ENCODE measurements at places on chromosomes 4 and X. TPM values are rescaled to one million over a fixed set of nuclear protein-coding genes. Genes with fewer than 3 reads are reported as not detected.
A peak's percentile ranks its signal among the peaks of the same experiment; 100 is the strongest.

Gene CACNA1F
- 0.42 TPM for total RNA-seq

Gene PPP1R2C
- total RNA-seq, result not detected

Gene SHROOM4
- total RNA-seq, result 16.4 TPM

Gene HPGD
- 9.7 TPM for total RNA-seq

Gene XG
- 5.9 TPM for total RNA-seq

Gene ARR3
- not detected for total RNA-seq

Gene CNKSR2
- total RNA-seq, result 1.6 TPM

- no peak for DNase-seq
These were observed 278.4 kb upstream of the AGTR2 start for GRCh38 chrX:115892056-115892708.

DNA sequence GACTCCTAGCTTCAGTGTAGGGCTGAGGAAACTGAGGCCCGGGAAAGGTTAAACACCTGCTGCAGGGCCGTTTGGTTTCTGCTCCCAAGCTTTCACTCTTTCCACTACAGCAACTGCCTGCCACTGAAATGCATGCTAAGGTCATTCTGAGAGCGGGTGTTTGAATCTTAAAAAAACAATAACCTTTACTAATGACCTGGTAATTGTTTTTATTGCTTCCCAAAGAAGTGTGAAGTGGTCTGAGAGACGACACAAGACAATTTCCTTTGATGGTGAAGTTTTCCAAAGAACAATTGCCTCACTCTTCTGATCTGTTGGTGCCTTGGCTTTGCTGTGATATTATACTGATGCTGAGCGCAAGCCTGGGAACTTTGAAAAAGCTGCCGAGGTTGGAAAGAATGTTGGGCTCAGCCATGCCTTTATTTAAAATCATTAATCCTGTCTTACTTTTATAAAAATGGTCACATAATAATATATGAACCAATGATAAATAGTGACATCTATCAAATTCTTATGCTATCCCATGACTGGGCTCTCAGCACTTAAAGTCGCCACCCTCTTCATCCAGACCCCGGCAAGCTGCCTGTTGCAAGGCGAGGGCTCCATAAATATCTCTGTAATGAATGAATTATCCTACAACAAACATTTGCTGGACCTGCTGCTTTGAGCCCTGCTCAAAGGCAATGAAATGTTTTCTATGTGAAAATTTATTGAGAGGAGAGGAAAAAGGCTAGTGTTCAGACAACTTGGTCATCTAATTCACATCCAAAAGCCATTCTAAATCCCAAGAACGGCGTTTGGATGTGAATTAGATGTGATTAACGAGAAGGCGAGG lies 67.8 kb upstream of the SOD3 start:
- DNase-seq, result no peak

DNA sequence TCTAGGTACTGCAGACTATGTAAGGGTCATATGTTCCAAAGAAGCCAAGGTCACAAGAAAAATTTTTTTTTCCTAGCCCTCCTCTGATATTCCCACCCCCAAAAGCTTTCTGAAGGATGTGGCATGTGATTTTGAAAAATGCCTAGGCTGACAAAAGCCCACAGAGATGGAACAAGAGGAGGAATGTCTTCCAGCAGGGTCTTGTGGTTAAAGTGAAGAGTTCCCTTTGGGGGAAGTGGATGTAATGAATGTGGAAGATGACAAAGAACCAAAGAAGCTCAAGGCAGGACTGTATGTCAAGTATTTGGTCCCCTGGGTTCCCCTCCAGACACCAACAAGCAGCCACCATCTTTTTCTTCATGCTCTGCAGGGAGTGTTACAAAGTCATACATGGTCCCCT lies 268.8 kb downstream of the BCOR start:
- DNase-seq, result no peak

DNA sequence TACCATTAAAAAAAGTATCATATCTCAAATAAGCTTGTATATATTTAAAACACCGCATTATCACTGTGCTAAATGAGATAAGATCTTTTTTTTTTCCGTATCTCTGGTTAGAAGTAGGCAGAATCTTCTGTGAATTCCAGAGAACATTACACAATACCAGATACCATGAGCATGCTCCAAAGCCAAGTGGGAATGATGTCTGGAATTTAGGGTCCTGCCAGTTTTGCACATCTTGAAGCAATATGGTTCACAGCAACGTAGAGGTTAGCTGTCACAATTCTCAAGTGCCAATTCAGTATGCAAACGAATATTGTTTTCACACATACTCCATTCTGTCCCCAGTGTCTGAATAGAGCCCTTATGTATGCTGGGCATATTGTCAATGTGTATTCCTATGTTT lies 127.5 kb upstream of the NEIL3 start:
- no peak for DNase-seq

DNA sequence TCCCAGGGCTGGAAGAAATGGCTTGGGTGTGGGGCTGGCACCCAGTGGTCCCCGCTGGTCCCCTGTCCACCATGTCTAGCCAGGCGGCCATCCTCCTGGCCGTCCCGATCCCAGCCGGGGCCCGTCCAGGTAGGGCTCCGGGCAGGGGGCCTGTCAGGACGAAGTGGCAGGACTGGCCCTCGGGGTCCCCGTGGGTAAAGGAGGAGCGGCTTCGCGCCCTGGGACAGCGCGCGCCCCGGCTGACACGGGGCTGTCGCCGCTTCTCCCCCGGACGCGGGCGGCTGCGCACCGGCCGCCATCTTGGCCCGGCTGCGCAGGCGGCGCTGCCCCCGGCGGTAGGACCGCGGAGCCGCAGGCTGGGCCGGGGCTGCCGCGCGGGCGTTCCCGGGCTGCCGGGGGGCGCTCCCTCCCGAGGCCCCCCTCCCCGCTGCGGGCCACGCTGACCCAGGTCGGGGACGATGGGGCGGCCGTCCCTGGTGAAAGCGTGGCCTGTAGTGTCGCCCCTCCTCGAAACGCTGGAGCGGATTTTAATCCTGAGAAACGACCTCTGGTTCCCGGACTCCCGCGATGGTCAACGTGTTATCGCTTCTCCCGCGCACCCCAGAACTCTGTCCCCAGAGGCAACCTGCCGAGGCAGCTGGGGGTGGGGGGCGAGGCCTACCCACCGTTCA lies 60.4 kb upstream of the BCOR start:
- DNase-seq, result peak; percentile 45

GRCh38 chr4:143782521-143782920 lies 82.0 kb upstream of the FREM3 start:
- DNase-seq, result no peak

DNA sequence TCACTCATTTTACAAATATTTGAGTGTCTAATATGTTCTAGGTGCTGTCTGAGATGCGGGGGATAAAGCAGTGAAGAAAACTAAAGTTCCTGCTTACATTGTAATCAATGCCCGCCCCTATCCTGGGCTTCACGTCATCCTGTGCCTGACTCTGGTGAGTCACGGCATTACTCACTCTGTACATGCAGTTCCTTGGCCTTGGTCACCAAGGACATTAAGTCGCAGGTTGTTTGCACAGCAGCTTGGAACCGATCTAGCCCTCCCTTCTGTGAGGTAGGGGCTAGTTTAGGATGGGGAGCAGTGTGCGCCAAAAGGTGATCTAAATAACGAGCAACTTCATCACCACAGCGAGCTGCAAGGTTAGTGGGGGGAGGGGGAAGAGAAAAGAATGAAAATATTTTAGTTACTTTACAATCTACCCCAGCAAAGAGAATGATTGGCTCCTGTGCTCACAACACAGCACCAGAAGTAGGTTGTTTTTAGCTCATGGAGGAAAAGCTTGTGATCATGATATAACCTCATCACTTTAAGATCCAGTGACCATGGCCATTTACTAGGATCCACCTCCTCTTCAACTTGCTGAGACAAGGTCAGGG lies 48.0 kb upstream of the HDAC8 start:
- DNase-seq, result peak; percentile 80

GRCh38 chrX:69203638-69204037 lies 38.4 kb upstream of the PJA1 start:
- peak; percentile 4 for DNase-seq

DNA sequence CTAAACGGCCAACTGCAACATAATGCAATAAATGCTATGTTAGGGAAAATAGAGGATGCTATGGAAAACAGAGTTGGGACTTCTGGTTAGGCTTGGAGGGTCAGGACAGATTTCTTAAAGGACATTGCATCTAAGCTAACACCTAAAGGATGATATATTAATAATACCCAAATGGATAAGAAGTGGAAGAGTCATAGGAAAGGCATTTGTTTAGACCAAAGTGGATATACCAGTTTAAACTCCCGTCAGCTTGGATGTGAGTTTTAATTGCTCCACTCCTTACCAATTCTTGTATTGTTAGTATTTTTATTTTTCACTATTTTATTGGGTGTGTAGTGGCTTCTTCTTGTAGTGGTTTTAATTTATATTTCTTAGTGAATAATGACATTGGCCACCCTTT lies 93.9 kb downstream of the PTPN13 start:
- no peak for DNase-seq

DNA sequence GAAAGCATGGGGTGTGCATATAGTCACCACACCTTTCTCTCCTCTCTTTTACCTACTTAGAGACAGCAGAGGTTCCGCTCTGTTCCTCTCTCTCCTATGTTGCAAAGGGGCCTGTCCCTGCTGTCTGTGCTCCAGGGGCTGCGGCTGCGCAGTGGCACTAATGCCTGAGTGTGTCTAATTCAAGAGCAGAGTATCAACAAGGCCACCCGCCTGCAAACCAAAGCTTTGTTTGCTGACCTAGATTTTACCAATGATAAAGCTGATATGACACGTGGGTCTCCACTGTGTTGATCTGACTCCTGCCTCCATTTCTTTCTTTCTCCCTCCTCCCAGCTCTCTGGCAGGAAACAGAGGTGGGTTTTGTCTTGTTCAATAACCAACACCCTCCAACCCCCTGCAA lies 74.9 kb downstream of the NSG1 start:
- no peak for DNase-seq

DNA sequence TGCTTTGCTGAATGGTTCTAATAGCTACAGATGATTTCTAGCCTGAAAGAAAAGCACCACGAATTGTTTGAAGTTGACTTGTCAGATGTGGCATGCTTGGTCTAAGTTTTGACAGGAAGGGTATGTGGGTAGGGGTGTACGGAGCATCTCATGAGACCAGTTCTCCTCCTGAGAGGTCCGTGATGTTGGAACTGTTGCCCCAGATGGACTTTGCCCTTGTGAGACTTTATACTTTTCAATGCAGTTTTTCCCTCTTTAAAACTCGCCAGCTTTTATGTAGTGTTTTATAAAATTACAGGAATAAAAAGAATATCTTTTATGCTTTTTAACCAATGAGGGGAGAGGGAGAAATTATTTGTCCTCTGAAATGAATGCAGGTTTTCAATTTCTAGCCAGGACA lies 16.6 kb upstream of the XG start:
- DNase-seq, result no peak

DNA sequence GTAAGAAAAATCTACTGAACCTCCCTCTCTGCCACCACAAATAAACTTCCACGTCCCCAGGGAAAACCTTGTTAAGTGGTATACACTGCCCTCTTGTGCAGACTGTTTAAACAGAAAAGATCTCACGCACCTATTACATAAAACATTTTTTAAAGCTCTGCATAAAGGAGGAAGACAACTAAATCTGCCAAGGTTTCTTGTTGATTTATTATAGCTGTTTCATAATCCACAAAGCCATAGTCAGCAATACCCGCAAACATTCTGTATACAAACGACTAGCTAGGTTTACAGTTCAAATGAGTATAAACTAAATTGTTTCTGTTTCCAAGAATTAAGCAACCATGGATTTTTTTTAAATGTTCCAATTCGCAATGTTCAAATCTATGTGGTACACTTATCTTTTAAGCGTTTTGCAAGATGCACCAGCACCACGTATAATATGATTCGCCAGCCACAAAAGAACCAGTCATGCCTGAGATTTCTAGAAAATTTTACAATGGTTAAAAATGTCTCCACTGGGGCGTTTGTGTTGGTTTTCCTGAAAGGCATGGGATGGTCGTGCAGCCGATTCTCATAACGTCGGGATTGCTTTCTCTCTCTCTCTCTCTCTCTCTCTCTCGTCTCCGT lies 164.6 kb downstream of the PRKX start:
- no peak for DNase-seq

- peak; percentile 38 for DNase-seq
These were observed 22.9 kb upstream of the COX7B2 start for GRCh38 chr4:46931981-46932380.

GRCh38 chr4:63757929-63758328 lies 651.3 kb downstream of the TECRL start:
- DNase-seq, result no peak

DNA sequence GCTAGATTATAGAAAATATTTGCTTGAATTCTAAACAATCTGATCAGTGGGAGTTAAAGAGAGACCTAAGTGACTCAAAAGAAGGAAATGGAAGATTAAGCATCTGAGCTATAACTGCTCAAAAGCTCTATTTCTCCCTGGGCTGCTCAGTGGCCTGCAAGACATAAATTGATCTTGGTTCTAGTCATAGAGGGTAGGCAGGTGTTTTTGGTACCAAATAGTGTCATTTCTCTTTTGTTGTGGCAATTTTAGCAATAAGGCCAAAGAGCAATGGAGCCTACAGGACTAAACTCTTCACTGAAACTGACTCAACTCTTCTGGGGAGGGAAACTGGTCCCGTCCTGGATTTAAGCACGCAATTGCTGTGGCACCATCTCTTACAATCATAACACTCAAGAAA lies 33.9 kb upstream of the BMP2K start:
- no peak for DNase-seq

GRCh38 chrX:17984415-17984814 lies 123.3 kb upstream of the RAI2 start:
- no peak for DNase-seq

DNA sequence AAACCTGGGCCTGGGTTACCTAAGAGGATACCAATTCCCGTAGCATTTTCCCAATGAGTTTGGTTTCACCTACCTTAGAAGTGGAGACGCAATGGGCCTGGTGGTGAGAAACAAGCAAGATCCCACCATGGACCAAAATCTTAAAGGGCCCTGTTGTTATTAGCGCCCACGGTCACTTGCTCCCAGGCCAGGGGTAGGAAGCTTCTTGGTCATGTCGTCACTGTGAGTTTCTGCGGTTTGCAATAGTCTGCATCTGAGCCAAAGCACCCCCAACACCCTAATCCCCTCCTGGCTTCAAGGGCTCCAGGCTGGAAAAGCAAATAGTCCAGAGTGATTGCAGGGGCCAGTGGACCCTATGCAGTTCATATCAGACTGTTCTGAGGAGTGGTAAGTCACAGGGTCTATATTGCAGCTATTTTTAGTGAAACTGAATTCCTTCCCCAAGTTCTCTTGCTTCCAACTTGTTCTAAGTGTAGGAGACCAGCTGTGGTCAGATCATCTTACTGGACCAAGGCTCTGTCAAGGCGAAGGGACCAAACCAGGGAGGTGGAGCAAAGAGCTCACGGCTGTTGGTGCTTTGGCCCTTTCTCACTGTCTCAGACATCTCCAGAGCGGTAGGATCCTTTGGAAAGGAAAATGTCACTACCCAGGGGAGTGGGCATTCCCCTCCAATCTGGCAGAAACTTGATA lies 307.9 kb upstream of the F9 start:
- DNase-seq, result no peak

DNA sequence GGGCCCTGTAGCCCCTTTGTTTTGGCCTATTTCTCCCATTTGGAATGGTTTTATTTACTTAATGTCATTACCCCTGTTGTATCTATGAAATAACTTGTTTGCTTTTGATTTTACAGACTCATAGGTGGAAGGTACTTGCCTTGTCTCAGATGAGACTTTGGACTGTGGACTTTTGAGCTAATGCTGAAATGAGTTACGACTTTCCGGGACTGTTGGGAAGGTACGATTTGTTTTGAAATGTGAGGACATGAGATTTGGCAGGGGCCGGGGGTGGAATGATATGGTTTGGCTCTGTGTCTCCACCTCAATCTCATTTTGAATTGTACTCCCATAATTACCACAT lies 39.4 kb downstream of the NLRP2B start:
- no peak for DNase-seq

Data from aorta (tissue), 5 donors.